ENCODE measurements at places on chromosomes 13 and 19. TPM values are rescaled to one million over a fixed set of nuclear protein-coding genes. Genes with fewer than 3 reads are reported as not detected.

DNA sequence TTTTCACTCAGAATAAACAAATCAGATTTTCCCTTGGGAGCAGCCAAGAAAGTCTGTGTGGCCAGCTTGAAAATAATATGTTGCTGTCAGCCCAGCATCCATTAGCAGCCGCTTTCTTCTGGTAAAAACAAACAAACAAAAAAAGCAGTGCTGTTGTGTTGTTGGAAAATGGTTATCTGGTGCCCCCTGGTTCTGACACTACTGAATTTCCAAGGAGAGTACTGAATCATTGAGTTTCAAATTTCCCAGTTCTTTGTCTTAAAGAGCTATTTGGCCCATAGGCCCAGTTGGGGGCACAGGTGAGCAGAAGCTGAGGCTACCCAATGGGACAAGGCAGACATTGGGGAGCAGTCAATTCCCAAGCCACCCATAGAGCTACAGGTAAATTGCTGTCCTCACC, 995.9 kb downstream of the UQCRFS1 start:
- H3K27ac ChIP-seq = no peak overlapping the region
- H3K4me1 ChIP-seq = no peaks in the 10 kb centered on the region
- H3K27me3 ChIP-seq = no peaks in the 10 kb centered on the region
- no peak for DNase-seq

Gene METTL21C
- not detected for total RNA-seq

DNA sequence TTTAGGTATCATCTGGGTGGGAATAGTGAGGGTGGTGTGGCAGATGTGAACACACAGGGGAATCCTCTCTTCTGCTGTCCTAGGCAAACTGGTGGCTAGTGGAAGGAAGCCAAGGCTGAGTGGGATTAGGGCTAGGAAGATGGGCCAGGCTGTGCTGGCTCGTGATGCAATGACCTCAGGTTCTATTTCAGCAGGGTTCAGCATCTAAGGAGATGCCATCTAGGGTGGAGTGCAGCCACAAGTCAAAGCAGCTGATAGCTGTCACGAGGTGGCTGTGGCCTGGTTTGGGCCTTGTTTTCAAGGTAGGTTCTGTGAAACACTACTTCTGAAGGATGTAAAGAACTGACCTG, 21.6 kb downstream of the ARL11 start:
- no peak overlapping the region for H3K27ac ChIP-seq
- H3K4me3 ChIP-seq = no peak overlapping the region
- H3K27me3 ChIP-seq = no peaks in the 10 kb centered on the region
- H3K4me1 ChIP-seq = no peaks in the 10 kb centered on the region
- no peaks in the 10 kb centered on the region for H3K36me3 ChIP-seq
- DNase-seq = no peak

- H3K4me1 ChIP-seq = no peaks in the 10 kb centered on the region
- no peaks in the 10 kb centered on the region for H3K27me3 ChIP-seq
- H3K4me3 ChIP-seq = no peak overlapping the region
- DNase-seq = no peak
- H3K36me3 ChIP-seq = no peaks in the 10 kb centered on the region
These were observed 17.8 kb downstream of the SHISA2 start for GRCh38 chr13:26034018-26034417.

Gene B3GNT8
- 3.0 TPM for total RNA-seq

- H3K4me1 ChIP-seq = peaks cover 10% of the 10 kb centered on the region
- no peaks in the 10 kb centered on the region for H3K27me3 ChIP-seq
These were observed 11.4 kb downstream of the CARD8 start for GRCh38 chr19:48244281-48244680.

Gene LILRB1
- total RNA-seq = not detected

- H3K4me3 ChIP-seq = no peak overlapping the region
- no peaks in the 10 kb centered on the region for H3K27me3 ChIP-seq
- peak overlapping the region; percentile 85 for H3K27ac ChIP-seq
- peak; percentile 60 for DNase-seq
- H3K36me3 ChIP-seq = no peaks in the 10 kb centered on the region
These were observed 137.5 kb downstream of the SIPA1L3 start for GRCh38 chr19:38044267-38045111.

Gene CCDC169
- total RNA-seq = 0.62 TPM

DNA sequence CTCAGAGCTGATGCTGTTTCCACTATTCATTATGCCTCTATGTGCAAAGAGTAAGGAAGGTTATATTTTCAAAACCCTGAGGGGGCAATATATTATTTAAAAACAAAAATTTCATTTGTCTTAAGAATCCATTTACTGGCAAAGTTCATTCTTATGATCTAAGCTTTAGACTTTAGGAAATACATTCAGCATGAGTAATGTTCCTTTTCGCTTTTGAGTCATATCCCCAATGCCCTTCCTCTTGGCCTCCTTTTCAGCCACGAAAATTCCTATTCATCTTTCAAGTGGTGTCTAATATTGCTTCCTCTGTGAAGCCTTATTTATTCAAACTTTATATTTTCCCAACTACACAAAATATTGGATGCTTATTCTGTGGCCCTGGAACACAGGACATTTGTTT, 1317.0 kb downstream of the PCDH9 start:
- no peaks in the 10 kb centered on the region for H3K36me3 ChIP-seq
- H3K27me3 ChIP-seq = no peaks in the 10 kb centered on the region
- H3K27ac ChIP-seq = peak overlapping the region; percentile 66
- peak; percentile 89 for DNase-seq

Gene SLC8A2
- 3.3 TPM for total RNA-seq

Gene BLVRB
- total RNA-seq = 27.1 TPM

Gene IFNL1
- 0.52 TPM for total RNA-seq

GRCh38 chr19:55609326-55609725, 3.9 kb downstream of the ZNF865 start:
- no peaks in the 10 kb centered on the region for H3K27me3 ChIP-seq
- H3K27ac ChIP-seq = no peak overlapping the region
- H3K4me3 ChIP-seq = no peak overlapping the region
- DNase-seq = no peak

DNA sequence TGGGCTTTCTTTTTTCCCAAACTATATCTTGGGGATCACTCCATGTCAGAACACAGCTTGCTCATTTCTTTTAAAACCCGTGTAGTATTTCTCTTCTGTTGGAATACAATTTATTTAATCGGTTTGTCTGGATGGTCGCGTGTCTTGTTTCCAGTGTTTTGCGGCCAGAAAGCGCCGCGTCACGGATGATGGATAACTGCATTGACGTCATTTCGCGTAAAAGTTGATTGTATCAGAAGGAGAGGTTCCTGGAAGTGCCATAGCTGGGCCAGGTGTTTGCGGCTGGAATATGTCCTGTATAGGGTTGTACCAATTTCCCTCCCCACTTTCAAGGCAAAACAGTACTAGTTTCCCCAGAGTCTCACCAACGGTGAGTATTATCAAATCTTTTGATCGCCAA, 9.7 kb downstream of the ACTL9 start:
- no peaks in the 10 kb centered on the region for H3K27me3 ChIP-seq
- no peak overlapping the region for H3K27ac ChIP-seq

GRCh38 chr19:1577929-1578618, 9.9 kb upstream of the MEX3D start:
- no peak overlapping the region for H3K27ac ChIP-seq
- no peaks in the 10 kb centered on the region for H3K4me1 ChIP-seq
- H3K27me3 ChIP-seq = no peaks in the 10 kb centered on the region
- H3K4me3 ChIP-seq = no peak overlapping the region
- H3K36me3 ChIP-seq = peaks cover 4% of the 10 kb centered on the region
- no peak for DNase-seq

GRCh38 chr19:33187183-33187540, 7.0 kb upstream of the LRP3 start:
- DNase-seq = no peak
- no peaks in the 10 kb centered on the region for H3K36me3 ChIP-seq
- H3K27ac ChIP-seq = no peak overlapping the region
- no peak overlapping the region for H3K4me3 ChIP-seq

Gene IL27RA
- 6.3 TPM for total RNA-seq

- H3K27ac ChIP-seq = no peak overlapping the region
- H3K36me3 ChIP-seq = no peaks in the 10 kb centered on the region
- no peaks in the 10 kb centered on the region for H3K27me3 ChIP-seq
- H3K4me1 ChIP-seq = peaks cover 4% of the 10 kb centered on the region
- H3K4me3 ChIP-seq = no peak overlapping the region
These were observed 200.2 kb downstream of the KCNRG start for GRCh38 chr13:50215399-50215798.

DNA sequence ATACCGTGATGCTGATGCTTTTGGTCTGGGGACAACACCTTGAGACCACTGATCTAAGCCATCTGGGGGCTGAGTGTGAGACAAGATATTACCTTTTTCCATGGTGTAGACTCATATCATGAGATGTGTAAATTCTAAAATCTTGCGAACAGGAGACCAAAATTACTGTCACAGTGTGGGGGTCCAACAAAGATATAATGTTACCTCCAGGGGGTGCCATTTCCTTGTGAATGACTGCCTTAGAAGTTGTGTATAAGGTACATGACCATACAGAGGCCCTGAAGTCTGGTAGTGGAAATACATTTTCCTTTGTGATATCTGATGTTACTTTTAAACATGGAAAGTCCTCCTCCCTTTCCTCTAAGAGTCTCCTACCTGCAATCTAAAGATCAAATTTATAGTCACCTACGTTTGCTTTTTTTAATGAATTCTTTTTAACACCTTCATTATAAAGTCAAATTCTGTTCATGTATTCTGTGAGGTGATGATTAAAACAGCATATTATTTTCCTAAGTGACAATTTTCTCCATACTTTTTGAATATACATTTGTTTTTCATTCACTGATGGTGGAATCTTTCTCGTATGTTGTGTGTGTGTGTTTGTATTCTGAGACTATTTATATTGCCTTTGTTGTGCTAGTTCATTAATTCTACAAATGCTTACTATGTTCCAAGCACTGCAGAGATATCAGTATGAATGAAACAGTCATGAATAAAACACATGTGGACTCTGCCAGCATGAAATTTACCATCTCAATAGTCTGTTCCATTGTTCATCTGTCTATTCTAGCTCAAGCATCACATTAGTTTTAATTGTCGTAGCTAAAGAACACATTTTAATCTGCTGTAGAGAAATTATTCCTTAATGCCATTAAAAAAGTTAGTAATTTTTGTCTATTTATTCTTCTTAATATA, 113.7 kb downstream of the RFC3 start:
- H3K27me3 ChIP-seq = no peaks in the 10 kb centered on the region
- no peak overlapping the region for H3K4me3 ChIP-seq
- H3K4me1 ChIP-seq = no peaks in the 10 kb centered on the region
- no peaks in the 10 kb centered on the region for H3K36me3 ChIP-seq
- peak; percentile 34 for DNase-seq

Gene C19orf85
- not detected for total RNA-seq

DNA sequence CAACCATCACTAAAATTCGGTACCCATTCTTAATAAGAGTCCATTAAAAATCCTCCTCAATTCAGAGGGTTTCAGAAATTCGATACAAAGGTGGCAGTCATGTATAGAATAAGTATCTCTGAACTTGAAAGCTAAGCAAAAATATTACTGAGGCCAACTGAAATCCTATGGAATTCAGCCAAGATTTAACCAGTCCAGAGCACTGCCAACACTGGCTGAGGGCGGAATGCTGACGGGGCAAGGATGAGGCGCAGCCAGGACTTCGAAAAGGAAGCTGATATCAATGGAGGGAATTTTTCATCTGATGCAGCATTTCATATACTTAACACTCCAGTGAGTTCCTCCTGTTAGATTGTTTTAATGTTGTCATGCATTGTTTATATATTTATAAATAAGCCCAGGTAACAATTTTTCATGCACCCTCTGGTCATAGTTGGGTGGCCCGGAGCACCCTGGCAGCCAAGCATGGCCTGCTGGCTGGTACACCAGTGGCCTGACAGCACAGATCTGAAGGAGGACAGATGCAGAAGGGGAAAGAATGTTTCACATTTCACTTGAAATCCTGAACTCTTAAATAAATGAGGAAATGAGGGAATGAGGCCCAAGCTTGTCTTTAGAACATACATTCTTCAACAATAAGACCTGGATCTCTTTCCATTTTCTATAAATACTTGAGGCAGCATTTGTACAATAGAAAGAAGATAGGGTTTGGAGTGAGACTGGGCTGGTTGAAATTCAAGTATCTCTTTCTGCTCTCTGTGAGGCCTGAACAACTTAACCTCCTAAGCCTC, 41.5 kb downstream of the WDFY2 start:
- H3K4me3 ChIP-seq = no peak overlapping the region
- no peak for DNase-seq
- no peak overlapping the region for H3K27ac ChIP-seq
- no peaks in the 10 kb centered on the region for H3K4me1 ChIP-seq

Gene PDX1
- total RNA-seq = not detected

GRCh38 chr19:42653841-42654240, 59.1 kb upstream of the CEACAM8 start:
- no peak overlapping the region for H3K4me3 ChIP-seq
- H3K27ac ChIP-seq = no peak overlapping the region
- no peaks in the 10 kb centered on the region for H3K36me3 ChIP-seq
- H3K27me3 ChIP-seq = no peaks in the 10 kb centered on the region
- no peak for DNase-seq
- no peaks in the 10 kb centered on the region for H3K4me1 ChIP-seq

DNA sequence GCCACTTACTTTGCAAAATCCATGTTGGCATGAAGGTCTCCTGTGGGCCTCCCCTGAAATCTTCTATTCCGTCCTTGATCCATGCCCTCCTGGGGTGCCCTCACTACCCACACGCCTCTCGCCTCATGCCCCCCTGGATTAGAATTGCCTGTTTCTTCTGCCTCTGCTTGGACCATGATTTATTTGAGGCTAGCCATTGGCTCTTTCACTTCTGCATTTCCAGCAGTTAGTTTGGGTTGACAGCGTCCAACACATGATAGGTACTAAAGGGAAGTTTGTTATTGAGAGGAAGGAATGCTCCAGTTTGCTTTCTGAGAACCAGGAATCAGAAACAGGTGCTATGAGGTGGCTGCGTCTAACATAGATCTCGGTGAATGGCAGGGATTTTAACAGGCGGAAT, 30.5 kb upstream of the TPTE2 start:
- no peaks in the 10 kb centered on the region for H3K27me3 ChIP-seq
- no peak for DNase-seq
- no peak overlapping the region for H3K27ac ChIP-seq
- H3K36me3 ChIP-seq = no peaks in the 10 kb centered on the region
- no peaks in the 10 kb centered on the region for H3K4me1 ChIP-seq
- no peak overlapping the region for H3K4me3 ChIP-seq

- H3K27me3 ChIP-seq = no peaks in the 10 kb centered on the region
- H3K36me3 ChIP-seq = no peaks in the 10 kb centered on the region
- H3K4me1 ChIP-seq = peaks cover 27% of the 10 kb centered on the region
- no peak overlapping the region for H3K4me3 ChIP-seq
These were observed 136.8 kb downstream of the DCLK1 start for GRCh38 chr13:35994131-35994966.

- peak; percentile 38 for DNase-seq
- H3K4me3 ChIP-seq = no peak overlapping the region
- no peak overlapping the region for H3K27ac ChIP-seq
- H3K4me1 ChIP-seq = no peaks in the 10 kb centered on the region
- no peaks in the 10 kb centered on the region for H3K36me3 ChIP-seq
These were observed 963.1 kb downstream of the EFNB2 start for GRCh38 chr13:105572401-105572800.

- no peak for DNase-seq
- H3K36me3 ChIP-seq = no peaks in the 10 kb centered on the region
- H3K4me3 ChIP-seq = no peak overlapping the region
- H3K27me3 ChIP-seq = no peaks in the 10 kb centered on the region
- peak overlapping the region; percentile 58 for H3K27ac ChIP-seq
These were observed 19.6 kb upstream of the KCTD4 start for GRCh38 chr13:45220403-45220802.

GRCh38 chr19:33641956-33642498, 20.3 kb downstream of the CHST8 start:
- H3K27ac ChIP-seq = no peak overlapping the region
- H3K4me3 ChIP-seq = no peak overlapping the region
- H3K4me1 ChIP-seq = no peaks in the 10 kb centered on the region
- H3K36me3 ChIP-seq = no peaks in the 10 kb centered on the region
- no peak for DNase-seq

All from astrocyte (in vitro differentiated cells and primary cell).